ENCODE measurements at places on chromosomes 13 and 19. TPM values are rescaled to one million over a fixed set of nuclear protein-coding genes. Genes with fewer than 3 reads are reported as not detected.

The GARIN5A gene
- 0.69 TPM for total RNA-seq

The CNMD gene
- not detected for total RNA-seq

The PRSS57 gene
- not detected for total RNA-seq

The NTF4 gene
- not detected for total RNA-seq

The ZNF835 gene
- total RNA-seq = 3.0 TPM

The ZNF540 gene
- total RNA-seq = 1.2 TPM

The SLC10A2 gene
- not detected for total RNA-seq

The NTN5 gene
- 0.19 TPM for total RNA-seq

The TMEM38A gene
- total RNA-seq = 0.92 TPM

The ZNF791 gene
- 27.3 TPM for total RNA-seq

The PRR12 gene
- total RNA-seq = 22.0 TPM

The UBE2L5 gene
- not detected for total RNA-seq

The C1QTNF9B gene
- not detected for total RNA-seq

The CBY2 gene
- total RNA-seq = not detected

The IRGC gene
- not detected for total RNA-seq

The CDC42EP5 gene
- 1.2 TPM for total RNA-seq

The PABPC3 gene
- 0.57 TPM for total RNA-seq

The FCER2 gene
- total RNA-seq = 2.5 TPM

The FUT6 gene
- total RNA-seq = not detected

The CYP2A13 gene
- total RNA-seq = not detected

The SOHLH2 gene
- total RNA-seq = not detected

The CBARP gene
- total RNA-seq = 1.1 TPM

The CERS1 gene
- not detected for total RNA-seq

The DGKH gene
- 12.7 TPM for total RNA-seq

The SPTBN4 gene
- total RNA-seq = 0.92 TPM

The HNRNPL gene
- total RNA-seq = 698 TPM

The MUC16 gene
- total RNA-seq = not detected

The RFPL4AL1 gene
- total RNA-seq = not detected

The TUBB4A gene
- total RNA-seq = 7.4 TPM

The PCDH17 gene
- total RNA-seq = not detected

The PRR22 gene
- 8.5 TPM for total RNA-seq

The ZBTB32 gene
- total RNA-seq = 278 TPM

The FAM83E gene
- total RNA-seq = 5.7 TPM

All from activated CD8-positive, alpha-beta memory T cell treated with anti-CD3 and anti-CD28 coated beads for 36 hours (primary cell).